ENCODE measurements at places on chromosomes 7 and 10.

DNA sequence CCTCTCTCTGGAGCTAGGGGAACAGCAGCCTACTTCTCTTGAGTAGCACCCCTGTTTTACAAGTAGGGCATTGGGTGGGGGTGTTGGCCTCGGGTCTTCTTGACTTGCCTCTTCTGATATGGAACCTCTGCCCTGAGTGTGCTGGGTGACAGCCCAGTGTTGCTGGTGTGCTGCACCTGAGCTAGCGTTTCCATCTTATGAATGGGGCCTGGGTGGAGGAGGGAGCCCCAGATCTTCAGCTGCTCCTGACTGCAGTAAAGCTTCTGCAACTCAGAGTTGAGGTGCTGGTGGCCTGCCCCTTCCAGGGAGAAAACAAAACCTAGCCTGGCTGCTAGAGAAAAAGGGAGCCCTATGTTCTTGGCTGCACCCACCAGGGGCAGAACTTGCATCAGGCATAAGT is 202.5 kb upstream of the SHH start:
- DNase-seq: no peak

- DNase-seq: no peak
Measured at GRCh38 chr7:42624471-42624870, 287.4 kb downstream of the C7orf25 start.

DNA sequence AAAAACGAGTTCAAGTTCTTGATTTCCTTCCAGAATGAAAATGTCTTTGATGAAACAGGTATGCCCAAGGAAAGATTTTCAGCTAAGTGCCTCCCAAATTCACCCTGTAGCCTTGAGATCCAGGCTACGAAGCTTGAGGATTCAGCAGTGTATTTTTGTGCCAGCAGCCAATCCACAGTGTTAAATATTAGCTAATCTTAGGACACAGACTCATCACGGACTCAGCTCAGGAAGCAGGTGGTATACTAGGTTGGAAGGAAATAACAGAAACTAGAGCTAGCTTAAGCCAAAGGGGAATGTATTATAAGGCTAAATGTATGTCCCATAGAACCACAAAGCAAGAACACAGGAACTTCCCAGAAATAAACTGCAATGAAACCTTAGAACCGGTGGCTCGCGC is 151.0 kb upstream of the PRSS1 start:
- DNase-seq: no peak

GRCh38 chr7:1843921-1844335 is 173.9 kb downstream of the ELFN1 start:
- DNase-seq: no peak

- no peak for DNase-seq
Measured at GRCh38 chr10:132542819-132543218, 5.2 kb downstream of the INPP5A start.

GRCh38 chr7:156155988-156156733 is 343.9 kb upstream of the SHH start:
- DNase-seq: no peak

DNA sequence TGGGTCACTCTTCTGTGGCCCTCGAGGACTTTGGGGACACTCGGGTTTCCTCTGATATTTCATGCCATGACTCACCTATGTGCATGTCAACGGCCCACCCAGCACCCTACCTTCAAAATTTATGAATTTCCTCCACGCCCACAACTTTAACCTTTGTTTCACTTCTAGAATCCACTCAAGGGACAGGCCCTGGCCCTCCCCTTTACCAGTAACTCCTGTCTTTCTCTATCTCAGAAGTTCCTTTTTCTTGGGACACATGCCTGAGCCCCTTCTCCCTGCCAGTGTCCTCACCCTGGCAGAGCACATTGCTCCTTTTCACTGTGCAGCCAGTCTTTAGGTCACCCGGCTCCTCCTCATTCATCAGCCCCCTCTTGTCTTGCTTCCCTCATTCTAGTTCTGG is 282.5 kb upstream of the KLF6 start:
- no peak for DNase-seq

- DNase-seq: no peak
Measured at GRCh38 chr10:10432296-10433035, 585.2 kb upstream of the CELF2 start.
